ENCODE measurements at places on chromosomes 2 and 18. TPM values are rescaled to one million over a fixed set of nuclear protein-coding genes. Genes with fewer than 3 reads are reported as not detected.

Gene CD8B2
- total RNA-seq, result not detected

GRCh38 chr2:112293636-112294401, 18.4 kb downstream of the ZC3H6 start:
- DNase-seq, result no peak

DNA sequence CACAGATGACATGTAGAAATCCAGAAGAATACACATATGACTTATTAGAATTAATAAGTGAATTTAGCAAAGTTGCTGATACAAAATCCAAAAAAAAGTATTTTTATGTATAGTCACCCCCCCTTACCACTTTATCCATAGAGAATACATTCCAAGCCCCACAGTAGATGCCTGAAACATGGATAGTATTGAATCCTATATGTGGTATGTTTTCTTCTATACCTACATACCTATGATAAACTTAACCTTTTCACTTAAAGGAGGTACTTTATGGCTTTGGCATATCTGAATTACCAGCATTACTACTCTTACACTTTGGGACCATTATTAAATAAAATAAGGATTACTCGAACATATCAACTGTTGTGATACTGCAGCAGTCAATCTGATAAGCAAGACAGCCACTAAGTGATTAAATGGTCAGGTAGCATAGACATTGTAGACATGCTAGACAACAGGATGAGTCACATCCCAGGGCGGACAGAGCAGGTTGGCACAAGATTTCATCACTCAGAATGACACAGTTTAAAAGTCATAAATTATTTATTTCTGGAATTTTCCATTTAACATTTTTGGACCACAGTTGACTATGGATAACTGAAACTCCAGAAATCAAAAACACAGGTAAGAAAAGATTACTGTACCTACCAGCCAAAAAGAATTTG, 208.2 kb upstream of the CHAC2 start:
- no peak for DNase-seq

Gene RNF125
- 2.6 TPM for total RNA-seq

DNA sequence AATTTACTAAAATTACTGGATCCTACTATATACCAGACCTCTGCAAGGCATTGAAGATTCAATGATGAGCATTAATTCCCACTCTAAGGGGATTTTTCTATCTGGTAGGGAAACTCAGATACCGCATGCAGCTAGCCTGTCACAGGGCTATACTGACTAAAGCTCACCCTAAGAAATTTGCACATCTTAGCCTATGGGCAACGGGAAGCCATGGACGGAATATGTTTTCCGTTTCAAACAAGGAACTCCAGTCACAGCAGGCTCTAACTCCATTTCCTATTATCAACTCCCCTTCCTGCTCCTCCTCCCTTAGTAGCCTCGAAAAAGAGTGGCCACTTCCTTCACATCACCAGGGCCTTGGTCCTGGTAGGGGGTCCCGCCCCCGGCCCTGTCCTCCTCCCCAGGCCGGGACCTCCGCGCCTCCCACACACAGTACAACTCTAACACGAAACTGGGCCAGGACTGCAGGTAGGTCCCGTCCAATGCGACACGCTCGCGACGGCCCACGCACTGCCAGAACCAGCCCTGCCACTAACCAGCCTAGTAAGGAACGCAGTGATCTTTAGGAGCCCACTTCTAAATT, 659 bp upstream of the COX5B start:
- no peak for DNase-seq

DNA sequence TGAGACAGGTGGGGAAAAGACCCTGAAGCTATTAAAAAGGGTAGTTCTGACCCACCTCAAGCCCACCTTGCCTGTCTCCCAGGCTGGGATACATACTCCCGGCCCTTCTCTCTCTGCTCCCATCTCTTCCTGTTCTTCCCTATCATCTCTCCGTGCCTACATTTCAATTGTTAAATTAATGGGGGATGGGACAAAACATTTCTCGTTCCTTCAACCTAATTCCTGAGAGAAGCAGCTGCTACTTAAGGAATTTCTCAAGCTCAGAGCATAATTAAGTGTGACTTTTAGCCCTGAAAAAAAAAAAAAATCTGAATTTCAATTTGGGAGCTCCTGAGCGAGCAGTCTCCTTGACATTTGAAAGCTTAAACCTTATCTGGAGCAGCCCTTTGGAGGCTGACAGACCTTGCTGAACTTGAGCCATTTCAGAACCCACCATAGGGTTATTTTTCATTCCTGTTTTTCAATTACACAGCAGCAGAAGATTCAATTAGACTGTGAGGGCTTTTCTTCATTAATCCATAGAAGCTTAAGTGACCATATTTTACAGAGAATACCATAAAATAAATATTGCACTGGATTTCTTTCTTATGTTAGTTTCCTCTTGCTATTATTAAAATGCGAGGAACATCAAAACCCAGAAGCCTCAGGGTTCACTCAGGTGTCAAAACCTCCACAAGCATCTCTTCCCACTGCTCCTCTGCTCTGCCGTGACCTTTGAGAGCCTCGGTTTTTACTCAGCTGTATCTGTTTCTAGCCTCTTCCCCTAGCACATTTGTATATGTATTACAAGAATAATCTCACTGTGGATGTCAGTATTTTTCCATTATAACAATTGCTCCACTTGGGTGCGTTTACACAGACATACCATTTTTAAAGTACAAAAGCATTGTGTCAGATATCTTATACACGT, 125.7 kb downstream of the B3GNT2 start:
- DNase-seq, result no peak

DNA sequence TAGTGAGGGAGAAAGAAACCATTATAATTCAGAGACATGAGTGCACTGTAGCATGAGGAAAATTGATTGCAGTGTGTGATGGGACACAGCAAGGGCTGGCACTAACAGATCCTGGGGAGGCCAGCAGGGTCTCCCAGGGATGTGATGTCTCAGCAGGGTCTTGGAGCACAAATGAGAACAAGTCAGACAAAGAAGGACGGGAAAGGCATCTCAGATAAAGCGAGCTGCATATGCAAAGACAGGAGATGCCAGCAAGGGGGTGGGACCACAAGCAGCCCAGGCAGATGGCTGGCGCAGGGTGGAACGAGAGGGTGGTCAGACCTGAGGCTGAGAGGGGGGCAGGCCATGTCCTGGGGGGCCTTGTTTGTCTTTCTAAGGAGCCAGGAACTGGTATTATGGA, 102.6 kb upstream of the DLX2 start:
- no peak for DNase-seq

DNA sequence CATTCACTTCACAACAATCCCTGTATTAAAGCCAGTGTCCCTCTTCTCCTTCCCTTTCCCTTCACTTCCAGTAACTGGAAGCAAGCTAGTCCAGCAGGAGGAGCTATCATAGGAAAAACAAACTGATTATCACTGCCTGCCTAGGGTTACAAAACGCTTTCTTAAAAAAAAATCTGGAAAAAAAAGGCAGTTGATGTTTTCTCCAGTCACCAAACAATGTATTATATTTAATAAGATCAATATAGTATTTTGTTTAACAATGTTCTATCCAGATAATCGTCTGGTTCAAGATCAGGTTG, 78.8 kb upstream of the ITGB6 start:
- no peak for DNase-seq

Gene SERPINB3
- total RNA-seq, result not detected

GRCh38 chr2:219537657-219538488, 5.7 kb downstream of the CHPF start:
- no peak for DNase-seq

Gene ALKAL2
- total RNA-seq, result 0.42 TPM

DNA sequence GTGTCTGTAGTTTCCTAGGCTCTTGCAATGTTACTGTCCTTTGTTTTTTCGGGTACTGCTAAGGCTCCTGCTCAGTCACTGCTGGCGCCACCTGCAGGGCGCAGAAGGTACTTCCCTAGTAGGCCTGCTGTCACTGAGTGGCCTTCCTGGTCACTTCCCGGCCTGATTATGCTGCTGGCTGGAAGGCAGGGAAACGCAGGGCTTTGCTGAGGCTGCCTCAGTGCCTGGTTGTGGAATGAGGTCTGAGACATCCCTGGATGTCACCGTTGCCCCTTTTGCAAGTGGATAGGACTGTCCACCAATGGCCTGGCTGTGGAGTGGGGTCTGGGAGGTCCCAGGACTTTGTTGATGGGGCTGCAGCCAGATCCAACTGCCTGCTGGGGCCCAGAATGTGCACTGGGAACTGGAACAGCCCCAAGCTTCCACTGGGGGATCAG, 13.1 kb downstream of the DAW1 start:
- peak; percentile 72 for DNase-seq

- no peak for DNase-seq
Observed at GRCh38 chr2:37190290-37190689, 1.8 kb upstream of the SULT6B1 start.

GRCh38 chr18:48165111-48165866, 234.8 kb upstream of the SMAD2 start:
- DNase-seq, result no peak

All from progenitor cell of endocrine pancreas (in vitro differentiated cells).